ENCODE measurements at places on chromosomes 7 and 10.
A peak's percentile ranks its signal among the peaks of the same experiment; 100 is the strongest.

DNA sequence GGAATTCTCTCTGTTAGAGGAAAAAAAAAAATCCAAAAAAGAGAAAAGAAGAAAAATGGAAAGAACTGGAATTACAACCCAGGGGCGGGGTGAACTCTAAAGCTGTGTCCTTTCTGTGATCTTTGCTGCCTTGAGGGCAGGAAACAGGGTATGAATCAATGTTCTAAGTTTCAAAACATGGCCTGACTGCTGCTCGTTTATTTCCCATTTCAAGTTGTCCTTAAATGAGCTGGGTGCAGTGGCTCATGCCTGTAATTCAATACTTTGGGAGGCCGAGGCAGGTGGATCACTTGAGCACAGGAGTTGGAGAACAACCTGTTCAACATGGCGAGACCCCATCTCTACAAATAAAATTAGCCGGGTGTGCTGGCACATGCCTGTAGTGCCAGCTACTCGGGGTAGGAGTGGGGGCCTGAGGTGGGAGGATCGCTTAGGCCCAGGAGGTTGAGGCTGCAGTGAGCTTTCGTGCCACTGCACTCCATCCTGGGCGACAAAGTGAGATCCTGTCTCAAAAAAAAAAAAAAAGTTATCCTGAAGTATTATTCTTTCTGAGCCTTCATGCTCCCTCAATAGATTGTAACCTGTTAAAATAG, 24.7 kb upstream of the TFAM start:
- DNase-seq, result no peak

- DNase-seq, result no peak
These were observed 2.5 kb downstream of the ADRA2A start for GRCh38 chr10:111079241-111079760.

- DNase-seq, result no peak
These were observed 58.9 kb downstream of the ALOX5 start for GRCh38 chr10:45432700-45433472.

DNA sequence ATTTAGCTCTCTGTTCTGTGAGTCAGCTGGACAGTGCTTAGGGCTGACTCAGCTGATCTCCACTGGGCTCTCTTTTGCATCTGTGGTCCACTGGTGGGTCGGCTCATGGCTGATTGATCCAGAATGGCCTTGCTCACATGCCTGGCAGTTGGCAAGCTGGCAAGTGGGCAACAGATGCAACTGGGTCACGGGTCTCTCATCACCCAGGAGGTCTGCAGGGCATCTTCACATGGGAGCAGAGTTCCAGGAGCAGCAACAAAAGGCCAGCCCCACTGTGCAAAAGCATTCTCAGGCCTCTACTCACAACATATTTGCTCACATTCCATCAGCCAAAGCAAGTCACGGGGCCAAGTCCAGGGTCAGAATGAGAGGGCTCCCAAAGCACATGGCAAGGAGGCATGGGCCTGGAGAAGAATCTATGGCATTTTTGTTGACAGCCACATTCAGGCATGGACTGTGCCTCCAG, 98.8 kb downstream of the OAT start:
- DNase-seq, result no peak

DNA sequence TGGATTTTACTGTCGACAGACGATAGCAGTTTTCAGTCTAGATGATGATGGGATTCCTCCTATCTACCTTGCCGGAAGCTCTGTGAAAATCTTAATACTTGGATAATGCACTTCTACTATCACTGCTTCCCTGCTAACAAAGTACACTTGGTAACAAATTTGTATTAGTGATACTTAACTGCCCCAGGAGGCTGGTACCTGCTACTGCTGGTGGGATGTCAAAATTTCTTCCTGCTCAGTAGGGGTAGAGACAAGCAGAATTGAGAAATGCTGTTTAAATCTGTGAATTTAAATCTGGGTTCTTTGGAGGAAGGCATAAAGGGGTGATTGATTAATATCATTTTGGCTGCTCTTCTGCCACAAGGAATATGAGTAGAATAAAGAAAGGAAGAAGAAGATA, 99.8 kb upstream of the STRIP2 start:
- DNase-seq, result no peak

DNA sequence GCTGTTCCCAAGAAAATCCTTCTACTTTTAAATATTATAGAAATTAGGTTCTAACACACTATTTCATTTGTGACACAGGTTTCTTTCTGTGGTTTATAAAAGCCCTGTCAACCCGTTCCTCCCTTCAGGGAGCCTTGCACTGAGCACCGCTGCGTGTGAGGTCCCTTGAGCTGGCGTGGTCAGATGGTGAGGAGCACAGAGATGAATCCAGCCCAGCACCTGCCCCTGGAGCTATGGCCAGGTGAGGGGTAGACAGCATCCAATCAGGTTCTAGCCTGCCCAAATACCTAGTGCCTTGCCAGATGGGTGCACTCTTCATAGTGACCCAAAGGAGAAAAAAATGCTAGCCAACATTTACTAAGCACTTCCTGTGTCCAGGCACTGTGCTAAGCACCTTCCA, 15.7 kb downstream of the ZCCHC24 start:
- DNase-seq, result no peak

DNA sequence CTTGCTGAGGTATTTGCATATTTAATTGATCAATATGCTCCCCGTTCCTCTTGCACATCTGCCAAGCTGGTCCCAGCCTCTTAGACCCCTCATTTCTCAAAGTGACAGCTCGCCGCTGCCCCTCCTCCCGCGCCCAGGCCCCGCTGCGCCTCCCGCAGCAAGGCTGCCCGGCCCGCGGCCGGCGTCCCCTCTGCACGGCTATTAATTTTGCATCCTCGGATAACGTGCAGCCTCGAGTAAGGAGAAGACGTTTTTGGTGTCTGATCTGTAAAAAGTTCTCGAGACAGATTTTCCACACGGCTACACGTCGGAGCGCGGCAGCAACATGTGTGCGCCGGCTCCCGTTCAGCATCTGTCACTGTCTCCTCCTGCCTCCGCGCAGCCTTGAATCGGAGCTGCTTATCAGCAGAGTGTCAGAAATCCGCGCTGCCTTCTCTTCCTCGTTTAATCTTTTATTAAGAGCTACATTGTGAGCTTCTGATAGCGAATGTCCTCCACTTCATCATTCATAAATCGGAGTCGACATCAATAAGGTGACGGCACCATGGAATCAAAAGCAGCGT, 65.3 kb downstream of the EBF3 start:
- no peak for DNase-seq

GRCh38 chr10:13247246-13247645, 13.1 kb upstream of the UCMA start:
- no peak for DNase-seq

- no peak for DNase-seq
These were observed 296.8 kb downstream of the DNAJB6 start for GRCh38 chr7:157633465-157634185.

DNA sequence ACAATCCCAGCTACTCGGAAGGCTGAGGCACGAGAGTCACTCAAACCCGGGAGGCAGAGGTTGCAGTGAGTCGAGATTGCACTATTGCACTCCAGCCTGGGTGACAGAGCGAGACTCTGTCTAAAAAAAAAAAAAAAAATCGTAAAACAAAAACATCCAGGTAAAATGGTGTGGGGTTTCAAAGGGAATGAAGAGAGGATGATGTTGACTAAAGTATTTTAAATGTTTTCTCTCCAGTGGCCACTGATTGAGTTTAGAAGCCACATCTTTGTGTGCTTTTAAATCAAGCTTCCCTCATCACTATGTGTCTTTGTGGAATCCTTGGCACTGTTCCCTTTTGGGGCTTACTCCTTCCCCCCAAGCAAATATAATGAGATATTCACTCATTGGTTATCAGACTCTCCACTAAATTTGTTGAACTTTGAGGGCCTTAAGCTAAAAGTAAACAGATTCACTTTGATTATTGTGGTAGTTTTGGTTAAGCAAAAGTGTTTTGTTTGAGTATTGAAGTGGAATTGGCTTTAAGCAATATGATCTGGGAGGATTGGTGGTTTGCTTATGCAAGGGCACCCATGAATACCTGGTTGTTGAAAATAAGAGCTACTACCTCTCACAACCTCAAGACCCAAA, 162.9 kb downstream of the CDK14 start:
- no peak for DNase-seq

DNA sequence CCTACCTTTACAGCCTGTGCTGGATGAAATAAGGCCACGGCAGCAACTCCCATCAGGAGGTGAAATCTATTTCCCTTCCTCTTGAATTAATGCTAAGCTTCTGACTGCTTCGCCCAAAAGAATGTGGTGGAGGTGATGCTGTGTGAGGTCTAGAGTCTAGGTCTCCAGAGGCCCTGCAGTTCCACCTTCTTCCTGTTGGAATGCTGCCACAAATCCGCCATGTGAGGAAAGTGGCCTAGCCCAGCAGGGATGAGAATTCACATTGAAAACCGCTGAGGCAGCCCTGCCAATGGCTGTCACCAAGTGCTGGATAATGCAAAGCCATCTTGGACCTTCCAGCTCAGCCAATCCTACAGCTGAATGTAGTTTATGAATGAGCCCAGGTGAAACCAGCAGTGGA, 28.0 kb downstream of the RHOBTB1 start:
- no peak for DNase-seq

DNA sequence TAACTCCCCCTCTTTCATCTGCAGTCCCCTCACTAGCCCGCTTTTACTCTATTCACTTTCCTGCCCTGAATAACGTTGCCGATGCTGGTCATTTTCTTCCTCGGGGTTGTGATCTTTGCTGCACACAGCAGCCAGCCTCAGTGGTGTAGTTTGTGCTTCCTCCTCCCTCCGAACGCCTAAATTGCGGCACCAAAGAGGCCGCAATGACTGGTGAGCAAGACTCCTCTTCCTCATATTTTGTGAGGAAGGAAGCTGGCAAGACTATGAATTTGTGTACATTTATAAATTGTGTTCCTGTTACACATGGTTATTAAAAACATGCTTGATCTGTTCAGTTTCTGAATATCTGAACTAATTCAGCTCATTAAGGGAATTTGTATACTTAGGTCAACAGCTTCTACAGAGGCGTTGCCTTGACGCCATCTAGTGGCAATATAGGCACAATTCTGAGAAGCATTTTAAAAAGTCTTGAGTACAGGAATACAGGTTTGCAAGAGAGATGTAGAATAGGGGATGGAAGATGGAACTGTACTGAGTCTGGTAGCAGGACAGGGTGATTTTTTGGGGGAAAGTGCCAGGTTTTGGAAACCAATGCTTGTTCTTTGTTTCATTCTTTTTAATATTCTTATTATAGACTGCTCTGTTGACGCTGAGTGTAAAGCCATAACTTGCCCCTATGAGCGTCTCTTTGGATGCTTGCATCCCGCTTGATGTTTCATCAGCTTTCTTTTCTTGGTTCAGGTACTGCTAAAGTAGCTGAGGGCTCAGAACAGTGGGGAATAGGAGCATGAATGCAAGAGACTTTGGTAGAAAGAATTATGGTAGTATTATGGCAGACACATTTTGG, 4.1 kb upstream of the TAS2R5 start:
- DNase-seq, result no peak

- DNase-seq, result no peak
These were observed 10.0 kb upstream of the MARVELD1 start for GRCh38 chr10:97703398-97704067.

- no peak for DNase-seq
These were observed 167.9 kb upstream of the KIAA1217 start for GRCh38 chr10:24041034-24041433.

GRCh38 chr7:134804351-134804750, 24.9 kb downstream of the CALD1 start:
- no peak for DNase-seq

GRCh38 chr10:35306852-35307251, 29.5 kb upstream of the CCNY start:
- DNase-seq, result no peak

DNA sequence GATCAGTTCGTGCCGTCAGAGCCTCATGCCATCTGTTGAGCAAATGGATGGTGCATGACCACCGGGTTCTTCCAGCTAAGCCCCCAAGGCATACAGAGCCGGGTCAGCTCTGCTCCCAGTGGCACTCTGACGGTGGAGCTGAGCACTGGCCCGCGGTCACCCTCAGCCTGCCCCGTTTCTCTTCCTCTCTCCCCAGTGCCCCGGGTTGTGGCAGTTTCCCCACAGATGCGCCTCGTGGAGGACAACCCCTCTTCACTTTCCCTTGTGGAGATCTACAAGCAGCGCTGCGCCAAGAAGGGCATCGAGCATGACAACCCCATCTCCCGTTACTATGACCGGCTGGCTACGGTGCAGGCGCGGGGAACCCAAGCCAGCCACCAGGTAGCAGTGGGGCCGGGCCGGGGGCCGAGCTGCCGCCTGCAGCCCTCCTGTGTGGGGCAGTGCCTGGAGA, 129.9 kb downstream of the TRRAP start:
- no peak for DNase-seq

DNA sequence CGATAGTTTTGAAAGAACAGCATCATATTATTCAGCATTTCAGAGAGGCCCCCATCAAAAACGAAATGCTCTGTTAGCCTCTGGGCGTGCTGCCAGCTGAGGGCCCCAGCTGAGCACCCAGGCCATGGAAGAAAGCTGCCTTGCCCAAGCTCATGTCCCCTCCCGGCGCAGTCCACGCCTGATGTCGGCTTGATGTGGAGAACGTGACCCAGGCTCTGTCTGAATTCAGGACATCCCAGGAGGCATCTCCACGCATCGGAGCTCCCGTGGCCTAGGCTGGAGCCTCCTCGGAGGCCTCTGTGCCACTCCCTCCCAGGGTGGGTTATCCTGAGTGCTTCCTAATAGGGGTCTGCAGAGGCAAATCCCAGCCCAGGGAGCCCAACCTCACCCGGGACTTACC, 218.3 kb upstream of the AKR1E2 start:
- no peak for DNase-seq

DNA sequence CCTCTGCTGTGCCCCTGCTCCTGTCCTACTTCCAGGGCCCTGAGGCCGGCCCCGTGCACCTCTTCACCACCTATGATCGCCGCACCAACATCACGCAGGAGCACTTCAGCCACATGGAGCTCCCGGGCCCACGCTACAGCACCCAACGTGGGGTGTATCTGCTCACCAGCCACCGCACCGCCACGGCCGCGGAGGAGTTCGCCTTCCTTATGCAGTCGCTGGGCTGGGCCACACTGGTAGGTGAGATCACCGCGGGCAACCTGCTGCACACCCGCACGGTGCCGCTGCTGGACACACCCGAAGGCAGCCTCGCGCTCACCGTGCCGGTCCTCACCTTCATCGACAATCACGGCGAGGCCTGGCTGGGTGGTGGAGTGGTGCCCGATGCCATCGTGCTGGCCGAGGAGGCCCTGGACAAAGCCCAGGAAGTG, 1.8 kb downstream of the RBP3 start:
- DNase-seq, result no peak

DNA sequence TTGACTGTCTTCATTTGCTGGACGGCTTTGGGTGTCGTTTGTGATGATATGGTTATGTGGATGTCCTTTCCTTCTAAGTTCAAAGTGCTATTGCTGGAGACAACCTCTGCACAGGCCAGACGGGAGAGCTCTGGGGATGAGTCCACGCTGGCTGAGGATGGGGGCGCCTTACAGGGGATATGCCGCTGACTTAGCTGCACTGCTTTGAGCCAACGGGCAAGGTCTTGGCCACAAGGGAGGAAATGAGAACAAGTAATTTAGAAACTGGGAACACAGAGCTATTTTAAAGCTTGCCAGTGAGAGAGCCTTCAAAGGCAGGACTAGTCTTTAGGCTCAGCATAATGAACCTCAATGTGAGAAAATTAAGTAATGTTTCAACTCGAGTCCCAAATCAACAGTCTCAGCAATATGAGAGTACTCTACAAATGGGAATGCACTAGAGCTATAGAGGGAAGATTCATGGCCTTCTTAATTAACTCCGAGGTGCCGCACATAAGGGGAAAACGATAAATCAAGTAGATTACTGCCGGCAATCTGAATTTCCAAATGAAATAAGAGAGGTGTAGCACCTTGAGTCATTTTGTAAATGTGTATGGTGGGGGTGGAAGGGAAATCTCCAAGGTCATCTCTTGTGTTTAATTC, 209.3 kb downstream of the JAZF1 start:
- DNase-seq, result peak; percentile 49

GRCh38 chr10:72239409-72239808, 23.3 kb upstream of the ASCC1 start:
- no peak for DNase-seq

All from T-helper 2 cell (primary cell).